Astrocyte (in vitro differentiated cells and primary cell): ENCODE measurements at places on chromosomes 13 and 19. TPM values are rescaled to one million over a fixed set of nuclear protein-coding genes. Genes with fewer than 3 reads are reported as not detected.

Gene NCR1
- not detected in 2 replicates for total RNA-seq

Gene GPR12
- 0.14 TPM in 1 of 2 replicates, not detected in the other for total RNA-seq

DNA sequence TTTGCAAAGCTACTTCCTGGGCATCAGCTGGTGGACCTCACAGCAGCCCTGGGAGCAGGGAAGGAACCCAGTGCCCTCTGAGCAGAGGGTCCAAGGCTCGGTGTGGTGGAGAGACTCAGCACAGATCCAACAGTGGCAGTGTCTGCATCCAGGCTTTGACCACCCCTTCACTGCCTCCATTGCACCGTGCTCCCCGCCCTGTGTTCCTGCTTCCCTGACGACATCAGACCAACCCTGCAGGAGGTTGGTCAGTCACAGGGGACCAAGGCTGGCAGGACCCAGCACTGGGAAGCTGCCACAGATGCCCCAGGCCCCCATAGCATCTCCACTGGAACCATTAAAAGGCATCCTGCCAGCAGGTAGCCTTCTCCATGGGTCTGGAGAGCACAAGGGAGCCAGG is 7.8 kb upstream of the VSTM2B start:
- no peak overlapping the region for H3K4me3 ChIP-seq
- H3K4me1 ChIP-seq = no peaks in the 10 kb centered on the region
- H3K36me3 ChIP-seq = no peaks in the 10 kb centered on the region
- H3K27ac ChIP-seq = no peak overlapping the region

GRCh38 chr19:48560095-48560530 is 8.1 kb downstream of the SULT2B1 start:
- H3K27ac ChIP-seq = no peak overlapping the region
- DNase-seq = no peak
- no peaks in the 10 kb centered on the region for H3K27me3 ChIP-seq
- H3K36me3 ChIP-seq = no peaks in the 10 kb centered on the region
- no peak overlapping the region for H3K4me3 ChIP-seq

GRCh38 chr19:30692181-30692811 is 320.1 kb downstream of the ZNF536 start:
- H3K27me3 ChIP-seq = peaks cover 24% of the 10 kb centered on the region
- H3K27ac ChIP-seq = no peak overlapping the region
- H3K36me3 ChIP-seq = no peaks in the 10 kb centered on the region
- H3K4me1 ChIP-seq = no peaks in the 10 kb centered on the region
- no peak for DNase-seq

- peak; percentile 69 for DNase-seq
- peak overlapping the region; percentile 34 for H3K4me3 ChIP-seq
- H3K27me3 ChIP-seq = peaks cover 3% of the 10 kb centered on the region
- H3K27ac ChIP-seq = peak overlapping the region; percentile 4
These were observed 71.2 kb upstream of the GTF3A start for GRCh38 chr13:27353166-27353583.
